ENCODE measurements at places on chromosomes 12 and 14.
A peak's percentile ranks its signal among the peaks of the same experiment; 100 is the strongest.

DNA sequence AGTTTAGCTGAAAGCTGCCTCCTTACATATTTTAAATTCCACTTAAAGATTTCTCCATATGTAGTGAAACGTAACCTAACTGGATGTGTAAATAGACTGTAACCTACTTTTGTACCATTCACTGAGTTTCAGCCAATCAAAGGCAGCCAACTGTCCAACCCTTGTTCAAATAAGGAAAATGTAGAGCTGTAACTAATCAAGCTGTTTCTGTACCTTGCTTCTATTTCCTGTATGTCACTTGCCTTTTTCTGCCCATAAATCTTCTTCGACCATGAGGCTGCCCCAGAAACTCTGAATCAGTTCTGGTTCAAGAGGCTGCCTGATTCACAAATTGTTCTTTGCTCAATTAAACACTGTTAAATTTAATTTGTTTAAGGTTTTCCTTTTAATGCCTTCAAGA, 6.3 kb downstream of the SLC7A8 start:
- no peak for DNase-seq

DNA sequence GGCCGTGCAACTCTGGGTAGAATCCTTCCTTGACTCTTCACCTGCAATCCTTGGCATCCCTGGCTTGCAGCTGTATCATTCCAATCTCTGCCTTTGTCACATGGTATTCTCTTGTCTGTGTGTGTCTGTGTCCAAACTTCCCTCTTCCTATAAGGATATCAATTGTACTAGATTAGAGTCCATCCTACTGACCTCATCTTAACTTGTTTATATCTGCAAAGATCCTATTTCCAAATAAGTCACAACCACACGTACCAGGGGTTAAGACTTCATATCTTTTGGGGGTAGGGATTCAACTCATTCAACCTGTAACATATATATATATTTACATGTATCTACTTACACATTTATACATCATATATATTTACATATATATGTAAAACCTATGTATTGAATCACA, 29.6 kb upstream of the RASSF3 start:
- no peak for DNase-seq

- no peak for DNase-seq
Observed at GRCh38 chr14:98498019-98498885, 773.7 kb downstream of the BCL11B start.

GRCh38 chr12:59010118-59010517, 89.8 kb upstream of the LRIG3 start:
- DNase-seq = no peak

- DNase-seq = no peak
Observed at GRCh38 chr12:89153341-89153740, 199.0 kb downstream of the DUSP6 start.

GRCh38 chr12:114875313-114875712, 191.3 kb upstream of the TBX3 start:
- DNase-seq = no peak

DNA sequence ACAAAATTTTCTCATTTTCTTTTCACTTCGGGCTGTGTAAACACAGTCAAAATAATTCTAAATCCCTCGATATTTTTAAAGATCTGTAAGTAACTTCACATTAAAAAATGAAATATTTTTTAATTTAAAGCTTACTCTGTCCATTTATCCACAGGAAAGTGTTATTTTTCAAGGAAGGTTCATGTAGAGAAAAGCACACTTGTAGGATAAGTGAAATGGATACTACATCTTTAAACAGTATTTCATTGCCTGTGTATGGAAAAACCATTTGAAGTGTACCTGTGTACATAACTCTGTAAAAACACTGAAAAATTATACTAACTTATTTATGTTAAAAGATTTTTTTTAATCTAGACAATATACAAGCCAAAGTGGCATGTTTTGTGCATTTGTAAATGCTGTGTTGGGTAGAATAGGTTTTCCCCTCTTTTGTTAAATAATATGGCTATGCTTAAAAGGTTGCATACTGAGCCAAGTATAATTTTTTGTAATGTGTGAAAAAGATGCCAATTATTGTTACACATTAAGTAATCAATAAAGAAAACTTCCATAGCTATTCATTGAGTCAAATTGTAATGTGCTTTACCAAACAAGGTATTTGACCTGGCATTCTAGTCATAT, 4.8 kb downstream of the CDKN1B start:
- DNase-seq = no peak

GRCh38 chr14:50594577-50595316, 34.8 kb downstream of the ATL1 start:
- DNase-seq = no peak

- peak; percentile 11 for DNase-seq
Observed at GRCh38 chr12:86349196-86349595, 93.0 kb upstream of the MGAT4C start.

DNA sequence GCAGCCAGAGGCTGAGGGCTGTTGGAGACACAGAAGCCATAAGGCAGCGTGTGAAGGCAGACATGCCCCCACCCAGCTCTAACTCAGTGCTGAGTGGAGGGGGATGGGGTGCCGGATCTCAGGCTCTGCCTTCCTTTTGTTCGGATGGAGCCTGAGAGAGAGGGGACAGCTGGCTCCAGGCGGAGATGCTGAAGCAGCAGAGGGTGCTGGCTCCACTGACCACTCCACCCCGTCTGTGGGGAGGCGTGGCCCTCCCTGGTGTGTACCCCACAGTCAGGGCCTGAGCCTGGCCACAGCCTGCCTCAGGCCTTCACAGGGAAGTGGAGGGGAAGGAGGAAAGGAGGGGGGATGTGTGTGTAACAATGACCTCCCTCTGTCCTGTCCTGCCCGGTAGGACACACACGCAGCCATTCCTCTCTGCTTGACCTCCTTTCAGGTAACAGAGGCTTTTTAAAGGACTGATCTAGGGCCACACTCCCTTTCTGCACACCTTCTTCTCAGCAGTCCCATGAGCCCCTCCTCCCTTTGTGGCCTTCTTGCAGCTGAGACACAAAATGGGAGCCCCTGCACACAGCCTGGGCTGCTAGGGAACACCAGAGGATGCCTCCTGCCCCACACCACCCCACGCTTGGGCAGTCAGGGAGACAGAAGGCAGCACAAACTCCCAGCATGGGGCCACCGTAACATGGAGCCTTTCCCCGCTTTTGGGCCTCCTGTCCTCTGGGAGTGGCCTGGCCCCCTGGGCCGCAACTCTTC, 9.6 kb upstream of the ENDOU start:
- no peak for DNase-seq

- no peak for DNase-seq
Observed at GRCh38 chr12:56222531-56222895, 791 bp upstream of the RNF41 start.

DNA sequence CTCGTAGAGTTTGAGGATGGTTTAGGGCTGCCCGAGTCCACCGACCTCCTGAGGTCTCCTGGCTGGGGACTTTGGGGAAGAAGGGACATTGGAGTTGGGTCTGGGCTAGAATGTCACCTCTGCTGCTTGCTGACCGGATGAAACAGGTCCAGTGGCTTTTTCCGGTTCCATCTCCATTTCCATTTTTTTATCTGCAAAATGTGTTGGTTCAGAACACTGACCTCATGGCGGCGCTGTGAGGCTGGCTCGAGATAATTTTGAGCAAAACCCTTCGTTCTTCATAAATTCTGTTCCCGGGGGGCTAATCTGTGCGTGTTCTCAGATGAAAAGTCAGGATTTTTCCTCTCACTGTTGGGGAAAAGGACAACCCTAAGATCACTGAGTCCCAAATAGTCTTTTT, 11.7 kb upstream of the MYL2 start:
- DNase-seq = no peak

DNA sequence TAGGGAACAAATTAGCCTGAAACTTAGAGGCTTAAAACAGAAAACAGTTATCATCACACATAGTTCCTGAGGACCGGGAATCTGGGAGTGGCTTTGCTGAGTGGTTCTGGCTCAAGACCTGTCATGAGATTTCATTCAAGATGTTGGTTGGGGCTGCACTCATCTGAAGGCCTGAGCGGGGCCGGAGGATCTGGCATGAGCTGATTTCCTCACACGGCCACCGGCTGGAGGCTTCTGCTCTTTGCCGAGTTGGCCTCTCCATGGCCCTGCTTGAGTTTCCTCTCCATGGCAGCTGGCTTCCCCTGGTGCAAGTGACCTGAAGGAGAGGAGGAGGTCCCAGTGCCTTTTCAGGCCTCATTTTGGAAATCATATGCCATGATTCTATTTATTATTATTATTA, 128.1 kb downstream of the PAPOLA start:
- no peak for DNase-seq
